ENCODE measurements at places on chromosomes 4 and X.
A peak's percentile ranks its signal among the peaks of the same experiment; 100 is the strongest.

DNA sequence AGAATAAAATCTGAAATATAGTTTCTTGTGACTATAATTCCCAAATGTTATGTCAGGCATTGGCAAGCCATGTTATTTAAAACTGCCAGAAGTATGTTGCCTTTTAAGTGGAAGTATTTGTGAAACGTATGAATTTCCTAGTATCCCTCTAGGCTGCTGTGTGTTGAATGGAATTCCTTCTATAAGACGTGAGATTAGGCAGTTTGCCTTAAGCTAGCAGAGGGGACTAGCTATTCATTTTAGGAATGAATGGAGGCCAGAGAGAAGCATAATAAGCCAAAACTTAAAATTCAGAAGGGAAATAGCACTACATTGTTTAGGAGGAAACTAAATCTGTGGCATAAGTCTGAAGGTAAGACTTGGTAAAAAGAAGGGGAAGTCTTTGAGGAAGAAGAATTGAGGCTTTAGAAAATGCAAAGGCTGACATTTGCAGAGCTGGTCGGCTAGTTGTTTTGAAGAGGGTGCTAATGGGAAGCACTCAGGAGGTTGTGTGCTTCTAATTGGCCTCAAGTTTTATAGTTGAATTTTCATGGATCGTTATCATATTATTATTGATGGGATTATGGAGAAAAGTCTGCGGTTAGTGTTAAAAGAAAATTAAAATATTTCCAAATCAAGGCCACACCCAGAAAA lies 57.1 kb downstream of the TMEM131L start:
- no peak for DNase-seq

- no peak for DNase-seq
Measured at GRCh38 chr4:56475917-56476316, 8.5 kb downstream of the SRP72 start.

GRCh38 chr4:73415807-73416238 lies 11.7 kb downstream of the ALB start:
- no peak for DNase-seq

DNA sequence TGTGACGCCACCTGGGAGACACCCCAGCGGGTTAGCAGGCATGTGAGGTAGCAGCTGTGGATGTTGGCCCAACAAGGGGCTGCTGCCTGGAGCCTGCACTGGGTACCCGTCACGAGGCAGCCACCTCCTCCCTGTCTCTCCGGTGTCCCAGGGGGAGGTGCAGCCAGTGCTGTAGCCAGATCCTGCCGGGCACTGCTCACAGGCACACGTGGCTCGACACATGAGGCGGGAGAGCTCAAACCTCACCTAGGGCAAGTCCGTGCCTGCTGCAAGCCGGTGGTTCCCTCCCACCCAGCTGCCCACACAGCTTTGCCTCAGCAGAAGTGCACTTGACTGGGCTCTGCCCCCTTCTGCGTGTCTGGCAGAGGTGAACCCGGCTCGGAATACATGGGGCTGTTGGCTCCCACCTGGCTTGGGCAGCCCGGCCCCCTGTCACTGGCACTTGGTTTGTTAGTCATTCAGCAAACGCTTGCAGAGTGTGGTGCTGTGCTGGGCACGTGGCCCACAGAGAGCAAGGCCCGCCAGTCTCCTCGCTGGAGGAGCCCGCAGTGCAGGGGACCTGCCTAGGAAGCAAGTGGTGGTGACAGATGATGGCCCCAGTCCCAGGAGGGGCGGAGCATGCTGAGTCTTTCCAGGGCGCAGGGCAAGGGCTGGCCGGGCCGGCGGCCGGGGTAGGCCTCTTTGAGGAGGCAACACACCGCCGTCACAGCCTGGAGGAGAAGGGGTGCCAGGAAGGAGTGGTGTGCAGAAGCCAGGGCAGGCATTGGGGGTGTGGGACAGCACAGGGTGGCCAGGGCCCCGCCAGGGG lies 10.1 kb upstream of the SH3TC1 start:
- peak; percentile 88 for DNase-seq

DNA sequence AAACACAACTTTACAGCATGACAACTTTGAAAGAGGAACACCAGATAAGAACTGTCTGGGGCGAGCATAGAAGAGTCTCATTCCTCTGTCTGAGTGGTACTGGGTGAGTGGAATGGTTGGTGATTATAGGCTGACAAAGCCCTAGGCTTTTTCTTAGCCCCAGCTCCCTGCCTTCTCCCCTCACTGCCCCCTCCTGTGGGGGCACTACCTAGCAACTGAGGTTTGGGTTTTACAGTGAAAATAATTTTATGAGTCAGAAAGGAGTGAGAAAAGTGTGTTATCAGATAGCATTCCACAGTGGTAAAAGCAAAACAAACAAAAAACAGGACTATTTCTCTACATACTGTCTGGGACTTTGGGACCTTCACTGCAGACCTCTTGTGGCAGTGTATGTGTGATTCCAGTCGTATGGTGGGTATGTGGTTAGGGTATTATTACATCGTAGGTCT lies 10.5 kb upstream of the TMEM165 start:
- DNase-seq = no peak

DNA sequence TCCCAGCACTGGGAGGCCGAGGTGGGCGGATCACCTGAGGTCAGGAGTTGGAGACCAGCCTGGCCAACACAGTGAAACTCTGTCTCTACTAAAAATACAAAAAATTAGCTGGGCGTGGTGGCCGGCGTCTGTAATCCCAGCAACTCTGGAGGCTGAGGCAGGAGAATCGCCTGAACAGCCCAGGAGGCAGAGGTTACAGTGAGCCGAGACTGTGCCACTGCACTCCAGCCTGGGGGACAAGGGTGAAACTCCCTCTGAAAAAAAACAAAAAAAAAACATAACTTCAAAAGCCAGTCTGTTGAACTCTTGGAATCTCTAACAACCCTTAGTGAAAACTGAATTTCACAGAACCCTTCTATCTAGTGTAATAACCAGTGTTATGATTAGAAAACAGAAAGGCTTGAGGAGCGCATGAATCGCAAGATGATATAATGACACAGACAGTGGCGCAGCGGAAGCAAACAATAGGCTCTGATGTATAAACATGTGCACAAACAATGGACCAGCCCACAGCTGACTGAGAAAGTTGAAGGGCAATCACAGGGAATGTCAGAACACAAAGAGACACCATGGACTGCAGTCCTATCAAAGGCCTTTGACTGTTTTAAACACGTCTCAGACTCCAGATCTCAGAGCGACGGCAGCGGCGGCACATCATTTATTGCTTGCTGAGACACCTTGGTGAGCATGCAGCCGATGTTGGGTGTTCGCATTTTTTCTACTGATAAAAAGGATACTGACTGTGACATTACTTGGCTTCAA lies 81.6 kb downstream of the NSUN7 start:
- no peak for DNase-seq

DNA sequence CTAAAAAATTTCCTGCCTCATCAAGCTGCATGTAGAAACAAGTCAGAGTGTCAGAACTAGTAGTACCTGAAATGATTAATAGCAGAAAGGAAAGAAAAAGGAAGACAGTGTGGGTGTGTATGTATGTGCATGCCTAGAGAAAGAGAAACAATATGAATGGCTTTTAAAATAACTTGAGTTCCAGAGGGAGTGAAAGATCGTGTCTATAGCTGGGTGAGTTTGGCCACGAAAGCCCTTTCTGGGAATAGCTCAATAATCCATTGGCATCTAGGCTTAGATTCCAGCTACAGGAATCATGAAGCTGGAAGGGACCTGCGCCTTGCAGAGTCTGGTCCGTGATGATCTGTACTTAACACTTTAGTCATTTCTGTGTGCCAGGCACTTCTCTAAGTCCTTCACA lies 195.6 kb downstream of the RAPGEF2 start:
- DNase-seq = no peak

Measured in NCI-H446 treated with DMSO at 0.1 percent for 48 hours (cell line).